ENCODE measurements at places on chromosomes 4 and X.

DNA sequence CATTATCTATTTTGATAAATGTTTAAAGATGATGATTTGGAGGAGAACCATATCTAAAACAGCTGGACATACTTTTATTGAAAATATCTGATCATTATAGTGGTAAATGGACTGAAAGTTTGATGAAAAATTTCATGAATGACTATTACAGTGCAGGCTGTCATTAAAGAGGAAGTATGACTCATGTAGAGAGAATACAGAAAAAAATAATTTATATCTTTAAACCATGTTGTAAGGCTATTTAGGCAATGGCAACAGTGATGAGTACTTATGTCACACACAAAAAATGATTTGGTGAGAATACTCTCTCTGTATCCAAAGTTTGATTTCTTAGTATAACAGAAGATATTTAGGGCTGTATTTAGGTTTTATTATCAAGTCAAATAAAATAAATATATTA lies 3.9 kb upstream of the GLRB start:
- no peak for DNase-seq

DNA sequence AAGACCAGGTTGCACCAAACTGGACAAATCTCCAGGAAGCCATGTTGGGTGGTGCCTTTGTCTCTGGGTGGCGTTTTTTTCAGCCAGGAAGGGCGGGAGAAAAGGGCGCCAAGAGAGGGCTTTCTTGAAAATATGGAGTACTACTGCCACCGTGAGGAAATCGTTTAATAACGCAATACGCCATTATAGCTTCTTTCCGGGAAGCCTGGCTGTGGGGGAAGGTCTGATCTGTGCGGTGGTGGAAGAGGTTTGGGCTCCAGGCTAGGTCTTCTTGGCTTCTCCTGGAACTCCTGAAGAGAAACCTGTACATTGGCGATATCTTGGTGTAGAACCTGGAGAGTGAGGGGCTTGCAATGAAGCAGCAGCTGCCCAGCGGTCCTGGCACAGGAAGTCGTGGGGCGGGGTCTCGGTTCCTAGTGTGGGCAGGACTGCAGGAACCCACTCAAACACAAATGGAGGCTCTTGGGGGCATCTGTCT lies 202.7 kb downstream of the OR13H1 start:
- DNase-seq, result no peak

GRCh38 chr4:14910411-14910810 lies 91.9 kb upstream of the CPEB2 start:
- no peak for DNase-seq

- no peak for DNase-seq
Measured at GRCh38 chr4:37767019-37767418, 59.5 kb upstream of the PGM2 start.

DNA sequence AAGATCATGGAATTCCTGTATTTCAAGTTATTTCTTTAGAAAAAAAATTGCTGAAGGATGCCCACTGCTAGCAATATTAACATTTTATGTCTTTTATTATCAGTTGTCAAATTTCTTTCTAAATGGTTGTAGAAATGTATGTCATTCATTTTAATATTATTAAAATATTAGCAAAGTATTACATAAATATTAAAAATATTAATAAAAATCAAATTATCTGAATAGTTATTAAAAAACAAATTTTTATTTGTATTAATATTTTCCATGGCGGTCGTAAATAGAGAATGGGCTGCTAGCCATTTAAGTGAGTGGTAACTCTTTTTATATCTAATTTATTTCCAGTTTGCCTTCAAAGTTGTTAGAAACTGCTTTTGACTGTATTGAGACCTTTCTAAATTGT lies 72.2 kb downstream of the ATP10D start:
- no peak for DNase-seq

GRCh38 chr4:81039351-81039972 lies 9.0 kb downstream of the BMP3 start:
- no peak for DNase-seq

DNA sequence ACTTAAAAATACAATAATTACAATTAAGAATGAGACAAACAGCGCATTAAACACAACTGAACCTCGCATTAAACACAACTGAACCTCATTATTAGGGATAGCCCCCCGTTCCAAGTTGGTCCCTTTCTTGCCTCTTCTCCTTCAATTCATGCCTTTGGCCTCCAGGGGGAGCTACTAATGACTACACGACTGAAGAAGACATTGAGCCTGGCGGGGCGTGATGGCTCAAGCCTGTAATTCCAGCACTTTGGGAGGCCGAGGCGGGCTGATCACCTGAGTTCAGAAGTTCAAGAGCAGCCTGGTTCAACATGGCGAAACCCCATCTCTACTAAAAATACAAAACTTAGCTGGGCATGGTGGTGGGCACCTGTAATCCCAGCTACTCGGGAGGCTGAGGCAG lies 56.4 kb upstream of the NWD2 start:
- DNase-seq, result no peak

DNA sequence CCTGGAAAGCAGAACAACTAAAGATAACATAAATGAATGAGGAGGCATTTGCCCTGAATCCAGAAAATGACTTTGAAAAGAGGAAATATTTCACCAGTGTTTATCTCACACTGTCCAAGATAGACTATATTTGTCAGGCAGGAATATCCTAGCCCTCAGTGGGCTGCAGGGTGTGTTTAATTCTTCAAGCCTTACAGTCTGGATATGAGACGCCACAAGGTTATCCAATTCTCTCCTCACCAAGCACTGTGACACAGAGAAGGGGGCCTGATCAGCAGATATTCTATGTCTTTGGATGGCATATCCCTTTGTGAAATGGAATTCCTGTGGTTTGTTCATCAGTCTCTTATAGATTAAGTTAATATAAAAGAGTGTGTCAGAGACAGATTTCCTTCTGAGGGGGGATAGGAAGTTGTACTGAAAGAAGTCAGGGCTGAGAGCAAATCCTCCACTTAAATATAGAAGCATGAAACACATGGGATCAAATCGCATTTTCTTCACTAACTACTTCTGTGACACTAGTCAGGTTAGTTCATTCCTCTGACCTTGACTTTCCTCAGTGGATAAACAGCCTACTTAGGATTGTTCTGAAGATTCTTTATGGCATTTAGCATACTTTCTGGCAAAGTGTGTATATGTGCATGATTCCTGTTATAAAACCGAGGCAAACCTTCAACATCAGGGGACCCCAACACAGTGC lies 6.8 kb upstream of the G3BP2 start:
- DNase-seq, result no peak

GRCh38 chr4:115675719-115676118 lies 562.3 kb upstream of the NDST4 start:
- no peak for DNase-seq

DNA sequence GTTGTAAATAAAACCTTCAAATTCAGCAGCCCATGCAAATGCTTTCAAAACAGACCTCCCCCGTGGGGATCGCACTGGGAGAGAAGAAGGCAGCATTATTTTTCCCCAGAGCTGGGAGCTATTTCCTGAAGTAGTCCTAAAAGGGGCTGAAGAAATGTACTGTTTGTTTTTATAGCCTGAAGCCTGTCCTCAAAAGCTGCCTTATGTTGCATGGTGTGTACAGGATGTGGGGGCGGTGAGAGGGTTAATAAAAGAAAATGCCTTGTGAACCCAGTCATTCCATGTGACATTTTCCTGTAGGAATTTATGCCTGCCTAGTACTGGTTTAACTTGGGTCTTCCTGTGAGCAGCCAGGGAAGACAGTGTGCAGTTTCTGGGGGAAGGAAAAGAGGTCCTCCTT lies 144.1 kb downstream of the SOWAHB start:
- no peak for DNase-seq

DNA sequence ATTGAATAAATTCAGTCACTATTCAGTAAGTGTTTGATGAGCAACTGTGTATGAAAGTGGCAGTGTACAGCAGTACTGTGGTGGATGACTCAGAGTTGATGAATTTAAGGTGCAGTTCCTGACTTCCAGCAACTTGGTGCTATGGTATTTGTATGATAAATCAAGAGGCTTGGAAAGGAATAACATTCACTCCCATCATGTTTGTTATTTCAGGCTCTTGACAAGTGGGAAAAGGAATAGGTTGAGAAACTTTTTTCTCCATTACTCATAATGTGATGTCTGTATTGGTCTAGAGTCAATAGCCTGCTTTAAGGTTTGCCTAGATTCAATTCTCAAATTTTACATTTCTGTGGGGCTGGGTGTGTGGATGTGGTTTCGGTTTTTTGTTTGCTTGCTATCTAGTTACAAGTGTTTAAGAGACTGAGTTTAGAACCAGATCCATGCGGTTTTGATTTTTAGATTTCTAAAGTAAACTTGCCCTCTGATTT lies 35.1 kb upstream of the CYP2U1 start:
- no peak for DNase-seq

GRCh38 chr4:14000091-14000814 lies 372.7 kb upstream of the BOD1L1 start:
- no peak for DNase-seq

GRCh38 chr4:94653095-94653649 lies 104.6 kb upstream of the BMPR1B start:
- DNase-seq, result no peak

- no peak for DNase-seq
Measured at GRCh38 chrX:10564484-10564883, 55.9 kb downstream of the MID1 start.

DNA sequence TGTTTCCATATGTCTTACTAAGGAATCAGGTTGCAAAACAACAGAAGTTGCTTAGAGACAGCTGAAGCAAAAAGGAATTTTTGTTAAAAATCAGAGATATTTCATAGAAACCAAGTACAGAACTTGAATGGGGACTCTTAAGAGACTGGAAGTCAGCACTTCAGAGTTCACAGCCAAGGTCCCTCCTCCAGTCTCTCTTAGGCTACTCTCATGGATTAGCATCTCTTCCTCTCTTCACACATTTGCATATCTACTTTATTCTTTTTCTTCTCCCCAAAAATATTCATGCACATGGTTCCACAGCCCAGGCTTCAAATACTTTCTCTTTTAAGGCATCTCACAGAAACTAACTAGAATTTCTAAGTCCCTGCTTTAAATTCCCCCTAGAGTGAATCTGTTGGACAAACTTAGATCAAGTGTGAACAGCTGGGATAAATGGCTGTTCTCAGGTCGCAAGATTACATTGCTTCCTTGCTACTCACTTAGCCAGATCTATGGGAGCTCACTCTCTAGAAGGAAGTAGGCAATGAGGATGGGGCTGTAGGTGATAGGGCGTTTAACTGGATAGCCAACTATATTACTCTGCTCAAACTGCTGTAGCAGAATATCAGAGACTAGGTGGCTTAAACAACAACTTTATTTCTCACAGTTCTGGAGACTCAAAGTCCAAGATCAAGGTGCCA lies 73.7 kb upstream of the GALNT7 start:
- DNase-seq, result no peak

DNA sequence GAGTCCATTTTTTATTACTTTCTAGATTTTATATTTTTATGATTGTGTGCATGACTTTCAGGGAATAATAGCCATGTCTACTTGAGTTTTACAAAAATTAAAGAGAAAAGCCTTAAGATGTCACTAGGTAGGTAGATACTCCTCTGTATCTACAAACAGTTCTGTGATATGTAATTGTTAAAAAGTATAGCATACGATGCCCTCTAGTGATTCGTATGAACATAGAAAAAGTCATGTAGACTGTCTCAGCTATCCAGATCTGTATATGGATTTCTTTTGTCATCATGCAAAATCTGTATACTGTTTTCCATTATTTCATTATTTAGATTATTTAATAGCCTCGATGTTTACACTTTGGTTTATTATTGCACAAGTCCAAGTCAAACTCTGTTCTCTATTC lies 856.6 kb downstream of the CENPC start:
- no peak for DNase-seq

GRCh38 chr4:127140306-127140705 lies 492.5 kb upstream of the INTU start:
- no peak for DNase-seq

- DNase-seq, result no peak
Measured at GRCh38 chr4:21451032-21451431, 497.5 kb downstream of the KCNIP4 start.

DNA sequence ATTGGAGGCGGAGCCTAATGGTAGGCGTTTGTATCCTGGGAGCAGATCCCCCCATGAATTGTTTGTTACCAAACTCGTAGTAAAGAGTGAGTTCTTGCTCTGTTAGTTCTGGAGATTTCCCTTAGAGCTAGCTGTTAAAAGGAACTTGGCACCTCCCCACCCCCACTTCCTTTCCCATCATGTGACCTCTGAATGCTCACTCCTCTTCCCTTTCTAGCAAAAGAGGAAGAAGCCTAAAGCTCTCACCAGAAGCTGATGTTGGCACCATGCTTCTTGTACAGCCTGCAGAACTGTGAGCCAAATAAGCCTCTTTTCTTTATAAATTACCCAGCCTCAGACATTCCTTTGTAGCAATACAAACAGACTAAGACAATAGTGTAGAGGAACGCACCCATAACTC lies 13.8 kb upstream of the ATOH1 start:
- no peak for DNase-seq

DNA sequence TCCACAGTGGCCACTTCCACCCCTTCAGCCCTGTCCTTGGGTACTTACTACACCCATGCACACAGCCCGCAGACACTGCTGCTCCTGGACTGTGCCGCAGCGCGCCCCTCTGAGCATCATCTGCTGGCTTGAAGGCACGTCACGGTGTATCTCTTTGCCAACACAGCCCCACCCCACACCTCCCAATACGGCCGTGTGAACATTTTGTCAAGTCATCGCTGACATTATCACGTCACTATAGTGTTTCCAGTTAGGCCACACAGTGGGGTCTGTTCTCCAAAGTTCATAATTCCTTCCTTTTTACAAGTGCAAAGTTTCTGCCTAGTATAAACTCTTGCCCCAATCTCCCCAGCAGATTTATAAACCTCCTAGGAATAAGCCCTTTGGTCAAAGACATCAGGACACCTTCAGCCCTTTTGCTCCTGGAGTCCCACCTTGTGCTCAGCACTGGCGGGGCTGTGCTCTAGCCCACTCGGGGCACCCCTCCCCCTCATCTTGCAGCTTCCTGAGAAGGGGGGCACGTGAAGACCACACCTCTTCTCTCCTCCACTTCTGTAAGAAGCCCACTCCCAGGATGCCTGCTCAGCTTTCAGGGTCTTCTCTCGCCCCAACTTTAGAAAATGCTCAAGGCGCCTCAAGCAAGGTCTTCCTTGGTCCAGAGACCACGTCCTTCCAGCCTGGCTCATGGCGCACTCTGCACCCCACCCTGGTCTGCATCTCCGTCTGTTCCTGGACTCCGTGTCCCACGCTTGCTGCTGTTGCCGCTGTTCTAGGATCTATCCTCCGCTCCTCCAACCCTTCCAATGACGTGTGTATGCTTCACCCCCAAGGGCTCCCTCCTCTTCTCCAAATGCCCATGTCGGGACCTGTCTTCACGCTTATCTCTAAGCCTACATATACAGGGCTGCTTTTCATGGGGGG lies 7.2 kb downstream of the FAM53A start:
- DNase-seq, result no peak

Data from stimulated activated CD4-positive, alpha-beta T cell treated with anti-CD3 and anti-CD28 coated beads, TNF-alpha, amount 100 ng/mL, for 1 hour (primary cell).